M059J (cell line): ENCODE measurements at places on chromosomes 3 and 15. TPM values are rescaled to one million over a fixed set of nuclear protein-coding genes. Genes with fewer than 3 reads are reported as not detected.

The CPB1 gene
- not detected in 2 replicates for total RNA-seq

GRCh38 chr3:56488812-56489600 is 20.7 kb upstream of the ERC2 start:
- no peak for DNase-seq

- DNase-seq = no peak
Measured at GRCh38 chr3:156666073-156666472, 8.3 kb upstream of the TIPARP start.

The CILP gene
- total RNA-seq = 0.02 TPM in 1 of 2 replicates, not detected in the other

GRCh38 chr3:178284181-178284580 is 252.1 kb upstream of the KCNMB2 start:
- DNase-seq = no peak

The KY gene
- total RNA-seq = 0.66 and 0.76 TPM in 2 replicates

The CHRM5 gene
- total RNA-seq = not detected in 2 replicates

DNA sequence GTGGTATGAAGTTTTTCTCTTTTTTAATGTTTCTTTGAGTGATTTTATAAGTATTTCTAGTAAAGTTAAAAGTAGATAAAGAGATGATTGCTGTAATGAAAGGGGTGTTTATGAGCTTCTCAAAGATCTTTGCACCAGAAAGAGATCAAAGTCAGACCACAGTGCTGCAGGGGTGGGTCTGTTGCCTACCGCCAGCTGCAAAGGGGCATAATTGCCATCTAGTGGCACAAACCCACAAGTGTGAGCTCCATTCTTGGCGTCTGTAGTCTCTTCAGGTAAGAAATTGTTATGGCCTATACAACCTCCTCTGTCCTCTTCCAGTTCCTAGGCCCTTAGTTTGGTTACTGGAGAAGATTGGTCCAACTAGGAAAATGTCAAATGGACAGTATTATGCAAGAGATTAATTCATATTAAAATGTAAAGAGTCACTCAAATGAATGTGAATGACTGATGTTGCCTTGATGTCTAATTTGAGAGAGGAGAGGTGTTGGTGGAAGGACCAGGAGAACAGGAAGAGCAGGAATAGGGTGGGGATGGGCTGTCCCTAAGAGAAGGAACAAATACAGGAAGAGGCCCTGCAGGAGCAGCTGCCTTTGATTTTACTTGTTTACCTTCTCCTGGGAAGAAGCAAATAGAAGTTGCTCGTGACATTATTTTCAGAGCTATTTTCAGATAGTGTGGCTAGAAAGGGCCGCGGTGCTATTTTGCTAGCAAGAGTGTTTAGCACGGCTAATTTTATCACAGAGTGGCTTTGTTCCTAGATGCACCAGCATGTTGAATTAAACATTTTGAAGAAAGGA is 53.0 kb upstream of the GSK3B start:
- DNase-seq = no peak

The TMCO5A gene
- not detected in 2 replicates for total RNA-seq

The RAD51 gene
- total RNA-seq = 7.7 and 10.5 TPM in 2 replicates

The AZI2 gene
- total RNA-seq = 41.8 and 60.7 TPM in 2 replicates
